ENCODE measurements at places on chromosomes 1 and 21.

DNA sequence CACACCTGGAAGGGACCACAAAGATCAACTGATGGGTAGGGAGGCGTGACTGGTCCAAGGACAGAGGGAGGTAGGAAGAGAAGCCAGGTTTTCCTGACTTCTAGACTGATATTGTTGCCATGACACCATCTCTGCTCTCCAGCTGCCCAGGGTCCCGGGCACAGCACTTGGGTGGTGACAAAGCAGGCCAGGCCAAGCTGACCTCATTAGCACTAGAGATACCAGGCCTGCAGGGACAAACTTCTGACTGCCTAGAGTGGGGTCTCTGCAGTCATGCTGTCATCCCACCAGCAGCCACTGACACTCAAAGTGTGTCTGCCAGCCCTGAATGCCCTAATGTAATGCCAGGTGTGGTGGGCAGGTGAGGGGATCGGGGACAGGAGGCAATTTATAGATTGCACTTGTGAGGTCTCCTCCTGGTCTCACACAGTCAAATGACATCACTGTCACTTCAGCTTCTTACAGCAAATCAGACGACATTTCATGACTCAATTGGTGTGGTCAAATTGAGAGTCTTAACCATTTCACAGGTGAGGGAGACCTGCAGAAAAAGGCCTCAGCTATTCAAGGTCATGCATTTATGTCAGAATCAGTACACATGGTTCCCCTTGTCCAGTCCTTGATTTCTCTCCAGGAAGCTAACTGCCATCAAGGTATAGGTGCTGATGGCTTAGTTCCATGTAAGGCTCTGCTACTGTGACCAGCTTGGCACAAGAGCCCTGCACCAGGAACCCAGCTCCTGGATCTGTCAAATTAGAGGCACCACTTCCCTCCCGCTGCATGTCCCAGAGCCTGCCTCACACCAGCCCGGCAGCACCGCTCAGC is 2.7 kb downstream of the SLC9A1 start:
- DNase-seq: no peak

- DNase-seq: no peak
Observed at GRCh38 chr1:181806746-181807145, 254.8 kb downstream of the ZNF648 start.

DNA sequence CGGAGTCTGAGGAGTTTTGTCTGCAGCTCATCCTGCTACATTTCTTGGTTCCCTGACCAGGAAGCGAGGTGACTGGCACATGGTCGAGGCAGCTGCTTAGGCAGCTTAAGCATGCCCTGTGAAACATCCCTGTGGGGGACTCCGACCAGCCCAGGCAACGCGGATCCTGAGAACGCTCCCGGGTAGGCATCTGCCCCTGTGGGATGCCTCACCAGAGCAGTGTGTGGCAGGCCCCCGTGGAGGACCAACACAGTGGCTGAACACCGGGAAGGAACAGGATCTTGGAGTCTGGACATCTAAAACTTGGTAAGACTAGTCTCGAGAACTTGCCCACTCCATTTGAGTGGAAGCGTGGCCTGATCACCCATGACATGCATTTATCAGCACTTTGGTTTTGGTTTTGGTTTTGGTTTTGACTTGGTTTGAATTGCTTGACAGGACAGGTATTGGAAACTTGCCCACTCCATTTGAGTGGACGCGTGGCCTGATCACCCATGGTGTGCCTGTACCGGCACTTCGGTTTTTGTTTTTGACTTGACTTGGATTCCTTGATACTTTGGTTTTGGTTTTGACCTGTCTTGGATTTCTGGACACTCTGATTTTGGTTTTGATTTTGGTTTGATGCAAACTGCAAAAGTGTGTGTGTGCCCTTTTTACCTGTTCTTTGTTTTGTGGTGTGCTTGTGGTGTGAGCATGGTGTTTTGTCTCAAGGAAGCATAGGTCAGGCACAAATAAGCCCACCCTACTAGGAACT is 12.2 kb upstream of the NEK2 start:
- DNase-seq: no peak

DNA sequence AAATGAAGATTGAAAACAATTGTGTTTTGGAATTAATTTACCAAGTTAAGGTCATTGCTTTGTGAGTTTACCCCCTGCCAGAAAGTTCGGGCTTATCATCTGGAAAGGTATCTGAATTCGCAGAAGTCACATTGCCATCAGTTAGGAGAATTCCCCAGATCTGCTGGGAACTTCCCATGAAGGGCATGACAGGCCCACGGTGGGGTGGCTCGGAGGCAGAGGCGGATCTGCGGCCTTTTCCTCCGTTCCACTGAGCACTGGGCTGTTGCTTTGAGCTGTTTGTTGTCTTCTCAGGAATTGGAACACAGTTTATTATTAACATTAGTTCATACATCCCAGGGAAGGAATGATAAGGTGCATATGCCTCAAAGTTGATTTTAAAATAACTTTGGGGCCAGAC is 320.0 kb downstream of the CAMTA1 start:
- DNase-seq: no peak

DNA sequence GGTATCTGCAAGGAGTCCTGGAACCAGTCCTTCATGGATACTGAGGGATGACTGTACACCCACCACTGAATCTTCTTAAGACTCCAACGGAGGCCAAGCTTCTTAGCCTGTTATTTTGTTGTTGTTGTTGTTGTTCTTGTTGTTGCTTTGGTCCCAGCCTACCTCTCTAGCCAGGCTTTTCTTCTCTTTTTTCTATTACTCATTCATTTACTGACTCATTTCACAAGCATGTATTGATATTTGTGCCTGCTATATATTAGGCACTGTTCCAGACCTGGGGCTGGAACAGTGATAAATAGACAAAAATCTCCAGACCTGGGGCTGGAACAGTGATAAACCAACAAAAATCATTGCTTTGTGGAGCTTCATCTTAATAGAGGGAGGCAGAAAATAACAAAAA is 20.4 kb downstream of the CENPF start:
- no peak for DNase-seq

All from GM10248 (cell line).